GOT3 (cell line): ENCODE measurements at places on chromosomes 3 and 15.

DNA sequence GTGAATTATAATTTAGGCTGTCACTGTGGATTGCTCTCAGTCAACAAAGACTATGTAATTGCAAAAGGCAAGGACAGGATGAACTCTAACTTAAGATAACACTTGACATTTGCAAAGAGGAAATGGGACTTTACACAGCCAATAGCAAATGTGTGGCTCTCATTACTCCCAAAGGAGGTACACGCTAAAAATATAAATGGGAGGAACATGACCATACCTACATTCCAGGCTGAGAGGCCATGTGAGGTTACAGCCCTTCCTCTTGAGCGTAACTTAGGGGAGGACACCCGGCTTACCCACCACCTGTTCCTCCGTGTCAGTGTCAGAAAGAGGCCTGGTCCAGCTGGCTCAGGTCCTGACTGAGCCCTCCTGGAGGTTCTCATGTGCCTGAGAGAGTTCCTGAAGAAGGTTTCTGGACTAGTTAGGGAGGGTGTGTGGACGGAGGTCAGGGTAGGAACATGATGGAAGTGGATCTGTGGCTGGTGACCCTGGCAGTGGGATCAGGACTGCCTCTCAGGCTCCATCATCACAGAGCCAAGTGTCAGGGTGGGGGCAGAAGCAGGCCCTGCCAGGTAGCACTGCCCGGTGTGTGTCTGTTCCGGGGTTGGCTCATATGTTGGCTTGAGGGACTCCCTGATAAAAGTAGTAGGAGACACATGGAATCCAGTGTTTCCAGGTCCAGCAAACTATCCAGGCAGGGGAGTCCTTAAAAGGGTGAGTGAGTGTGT is 7.9 kb downstream of the POPDC2 start:
- no peak for DNase-seq

DNA sequence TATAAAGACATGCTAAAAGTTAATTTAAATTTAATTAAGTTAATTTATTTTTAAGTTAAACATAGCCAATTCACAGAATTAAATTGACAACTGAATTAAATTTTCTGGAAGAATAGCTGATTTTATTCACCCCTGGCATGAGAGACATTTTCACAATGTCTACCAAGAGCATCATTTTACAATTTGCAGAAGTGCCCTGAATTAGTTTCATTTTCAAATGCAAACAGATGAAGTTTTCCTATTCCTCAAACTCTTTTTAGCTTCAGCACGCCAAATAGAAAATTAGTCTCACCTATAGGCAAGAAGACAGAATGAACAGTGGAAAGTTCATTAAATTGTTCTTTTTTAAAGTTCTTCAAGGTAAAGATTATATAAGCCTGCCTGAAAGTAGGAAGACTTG is 259.3 kb downstream of the ZBBX start:
- DNase-seq = no peak

- DNase-seq = no peak
Observed at GRCh38 chr3:34196914-34197313, 398.5 kb downstream of the PDCD6IP start.

GRCh38 chr15:40458495-40459371 is 12.1 kb upstream of the CHST14 start:
- no peak for DNase-seq

- no peak for DNase-seq
Observed at GRCh38 chr3:42690766-42691680, 5.7 kb downstream of the KLHL40 start.

- no peak for DNase-seq
Observed at GRCh38 chr3:172595664-172596393, 72.6 kb upstream of the TNFSF10 start.

- DNase-seq = no peak
Observed at GRCh38 chr3:96996009-96996408, 181.6 kb downstream of the EPHA6 start.

DNA sequence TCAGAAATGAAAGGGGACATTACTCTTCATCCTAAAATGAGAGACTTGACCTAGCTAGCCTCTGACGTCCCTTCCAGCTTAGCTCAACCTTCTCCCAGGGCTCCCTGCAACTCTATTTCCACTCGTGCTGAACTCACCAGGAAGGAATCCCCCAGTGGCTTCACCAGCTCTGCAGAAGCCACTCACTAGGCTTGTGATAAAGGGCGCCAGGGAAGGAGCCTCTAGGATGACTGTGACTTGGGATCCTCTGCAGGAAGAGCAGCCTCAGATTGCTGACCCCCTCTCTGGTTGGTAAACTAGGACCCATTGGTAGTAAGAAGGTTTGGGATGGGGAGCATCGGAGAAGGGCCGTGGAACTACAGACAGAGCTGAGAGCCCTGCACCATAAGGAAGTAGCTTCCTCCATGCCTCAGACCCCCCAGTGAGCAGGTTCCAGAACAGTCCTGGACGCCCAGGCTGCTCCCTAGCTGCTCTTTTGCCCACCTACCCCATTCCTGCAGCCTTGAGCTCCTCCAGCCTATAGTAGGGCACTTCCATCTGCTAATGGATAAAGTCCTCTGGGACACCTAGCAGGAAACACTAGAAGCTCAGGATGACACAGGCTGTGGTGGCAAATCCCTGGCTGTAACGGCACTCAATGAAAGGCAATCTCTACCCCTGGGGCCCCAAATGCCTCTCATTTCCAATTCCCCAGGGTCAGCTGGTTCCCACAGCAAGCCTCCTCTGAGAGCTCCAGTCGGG is 26.0 kb downstream of the PLA2G4F start:
- DNase-seq = no peak

DNA sequence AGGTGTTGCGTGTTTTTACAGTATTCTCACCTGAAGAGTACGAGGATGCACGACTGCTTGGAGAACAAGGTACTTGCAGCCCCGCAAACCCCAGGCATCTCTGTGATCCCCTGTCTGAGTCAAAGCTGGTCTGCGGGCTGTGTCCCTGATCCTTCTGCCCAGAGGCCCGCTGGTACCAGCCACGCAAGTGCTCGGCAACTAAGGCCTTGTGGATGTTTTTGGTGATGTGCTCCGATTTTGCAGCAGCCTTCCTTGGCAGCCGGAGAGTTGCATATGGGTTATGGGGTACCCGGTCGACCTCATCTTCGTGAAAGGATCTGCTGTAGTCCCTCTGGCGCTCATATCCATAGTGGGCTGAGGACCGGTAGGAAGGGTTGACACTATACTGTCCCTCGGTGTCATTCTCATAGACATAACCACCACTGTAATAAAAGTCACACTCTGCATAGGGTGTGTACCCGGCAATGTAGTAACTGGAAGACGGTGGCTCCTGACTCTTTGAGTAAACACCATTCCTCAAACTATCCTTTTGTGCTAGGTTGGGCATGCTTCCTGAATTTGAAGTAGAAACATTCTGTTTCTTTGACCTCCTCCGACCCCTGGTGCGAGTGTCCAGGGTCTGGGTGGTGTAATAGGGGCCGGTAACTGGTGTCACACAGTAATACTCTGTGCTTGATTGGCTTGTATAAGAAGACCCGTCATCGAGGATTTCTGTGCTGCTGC is 58.6 kb upstream of the LMOD3 start:
- no peak for DNase-seq

DNA sequence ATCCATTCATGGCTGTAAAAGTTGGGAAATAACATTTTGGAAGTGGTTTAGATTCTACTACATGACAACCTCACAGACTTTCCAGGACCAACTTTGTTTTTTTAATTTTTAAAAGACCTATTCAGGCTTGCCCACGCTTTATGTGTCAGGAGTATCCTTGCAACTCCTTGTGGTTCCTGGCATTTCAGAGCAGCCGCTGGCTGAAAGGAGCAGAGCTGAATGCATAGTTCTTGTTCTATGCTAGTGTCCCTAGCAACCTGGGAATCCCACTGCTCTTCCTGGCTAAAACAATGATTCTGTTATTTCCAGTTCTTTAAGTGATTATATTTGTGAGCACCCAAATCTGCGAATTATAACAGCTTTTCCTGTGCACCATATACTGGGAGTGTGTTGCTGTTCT is 34.9 kb downstream of the CP start:
- no peak for DNase-seq

DNA sequence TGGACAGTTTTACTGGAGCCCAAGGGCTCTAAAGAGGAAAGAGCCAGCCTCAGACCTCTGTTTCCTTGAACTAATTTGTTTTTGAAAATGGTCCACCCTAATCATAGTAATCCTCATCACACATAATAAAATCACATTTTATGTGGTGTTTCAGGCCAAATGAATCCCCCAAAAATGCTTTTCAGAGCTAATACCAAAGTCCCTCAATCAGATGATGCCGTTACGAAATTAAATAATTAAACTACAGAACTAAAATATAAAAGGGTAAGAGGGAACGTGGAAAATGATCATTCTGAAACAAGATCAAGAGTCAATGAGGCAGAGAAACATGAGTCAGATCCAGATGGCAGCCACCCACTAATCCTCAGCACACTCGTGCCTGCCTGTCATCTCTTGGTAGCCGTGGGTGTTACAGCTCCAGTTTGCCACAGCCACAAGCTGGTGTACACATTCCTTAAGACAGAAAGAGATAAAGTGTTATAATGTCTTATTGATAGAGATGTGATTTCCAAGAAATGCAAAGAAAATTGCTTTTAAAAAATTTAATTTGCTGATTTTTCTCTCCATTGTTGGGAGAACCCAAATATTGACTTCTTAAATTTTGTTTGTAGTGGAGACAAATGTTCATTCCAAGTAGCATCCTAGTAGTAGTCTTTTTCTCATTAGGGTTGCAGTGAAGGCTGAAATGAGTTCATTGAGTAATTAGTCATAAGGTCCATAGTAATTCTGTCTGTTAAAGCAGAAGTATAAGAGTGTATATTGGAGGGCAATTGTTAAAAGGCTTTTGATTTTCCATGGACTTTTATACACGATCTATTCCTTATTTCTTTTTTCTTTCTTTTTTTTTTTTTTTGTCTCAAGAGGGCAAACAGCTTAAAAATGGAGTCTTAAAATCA is 104.2 kb downstream of the AGBL1 start:
- no peak for DNase-seq

- DNase-seq = no peak
Observed at GRCh38 chr3:143526011-143526545, 322.2 kb downstream of the SLC9A9 start.

GRCh38 chr3:147652651-147653366 is 243.6 kb downstream of the ZIC1 start:
- DNase-seq = no peak

- no peak for DNase-seq
Observed at GRCh38 chr3:44992555-44993470, 16.8 kb downstream of the EXOSC7 start.

- DNase-seq = no peak
Observed at GRCh38 chr3:138093721-138094120, 21.7 kb downstream of the DZIP1L start.

- no peak for DNase-seq
Observed at GRCh38 chr15:73821181-73821580, 52.2 kb upstream of the TBC1D21 start.

DNA sequence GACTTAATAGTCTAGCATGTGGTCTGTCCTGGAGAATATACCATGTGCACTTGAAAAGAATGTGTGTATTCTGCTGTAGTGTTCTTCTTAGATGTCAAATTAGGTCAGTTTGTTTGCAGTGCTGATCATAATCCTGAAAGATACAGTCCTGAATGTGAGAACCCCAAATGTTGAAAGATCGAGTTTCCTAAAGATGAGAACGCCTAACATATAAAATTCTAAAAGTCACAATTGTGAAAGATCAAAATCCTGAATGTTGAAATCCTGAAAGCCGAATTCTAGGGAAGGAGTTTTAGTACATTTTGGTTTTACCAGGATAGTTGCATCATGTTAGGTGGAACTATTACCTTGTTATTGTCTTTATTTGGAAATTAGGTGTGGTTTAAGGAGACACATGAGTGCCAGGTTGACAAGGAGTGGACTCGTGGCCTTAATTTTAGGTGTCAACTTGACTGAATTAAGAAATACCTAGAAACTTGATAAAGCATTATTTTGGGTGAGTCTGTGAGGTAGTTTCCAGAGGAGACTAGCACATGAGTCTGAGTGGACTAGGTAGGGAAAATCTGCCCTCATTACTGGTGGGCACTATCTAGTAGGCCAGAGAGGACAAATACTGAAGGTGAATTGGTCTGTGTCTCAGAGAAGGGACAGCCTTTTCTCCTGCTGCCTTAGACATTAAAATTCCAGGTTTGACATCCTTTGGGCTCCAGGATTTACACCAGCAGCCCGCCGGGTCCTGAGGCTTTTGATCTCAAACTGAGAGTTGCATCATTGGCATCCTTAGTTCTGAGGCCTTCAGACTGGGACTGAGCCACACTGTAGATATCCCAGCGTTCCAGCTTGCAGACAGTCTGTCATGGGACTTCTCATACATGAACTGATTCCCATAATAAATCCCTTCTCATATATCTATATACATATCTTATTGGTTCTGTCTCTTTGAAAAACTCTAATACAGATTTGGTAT is 77.1 kb downstream of the LRRC28 start:
- DNase-seq = no peak

DNA sequence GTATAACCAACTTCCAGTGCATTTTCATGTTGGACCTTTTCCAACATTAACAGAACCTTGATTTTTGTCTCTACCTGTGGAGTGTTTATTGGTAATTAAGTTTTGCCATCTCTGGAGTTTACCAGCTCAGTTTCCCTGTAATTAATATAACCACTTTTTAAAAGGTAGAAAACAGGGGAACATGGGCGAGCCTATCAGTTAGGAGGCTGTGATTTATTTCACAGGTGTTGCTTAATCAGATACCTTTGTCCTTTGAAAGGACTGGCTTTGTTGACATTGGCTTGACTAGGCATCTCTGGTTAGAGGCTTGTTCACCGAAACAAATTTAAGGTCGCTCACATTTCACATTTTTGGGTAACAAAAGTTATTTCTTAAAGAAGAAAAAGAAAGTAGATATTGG is 622 bp downstream of the NAALADL2 start:
- no peak for DNase-seq

GRCh38 chr15:88812133-88812532 is 8.9 kb downstream of the ACAN start:
- DNase-seq = no peak

- no peak for DNase-seq
Observed at GRCh38 chr3:122555275-122556071, 8.6 kb downstream of the PARP9 start.

GRCh38 chr3:138781012-138781470 is 53.7 kb downstream of the PIK3CB start:
- no peak for DNase-seq

GRCh38 chr3:167467848-167468611 is 5.8 kb downstream of the SERPINI2 start:
- no peak for DNase-seq

DNA sequence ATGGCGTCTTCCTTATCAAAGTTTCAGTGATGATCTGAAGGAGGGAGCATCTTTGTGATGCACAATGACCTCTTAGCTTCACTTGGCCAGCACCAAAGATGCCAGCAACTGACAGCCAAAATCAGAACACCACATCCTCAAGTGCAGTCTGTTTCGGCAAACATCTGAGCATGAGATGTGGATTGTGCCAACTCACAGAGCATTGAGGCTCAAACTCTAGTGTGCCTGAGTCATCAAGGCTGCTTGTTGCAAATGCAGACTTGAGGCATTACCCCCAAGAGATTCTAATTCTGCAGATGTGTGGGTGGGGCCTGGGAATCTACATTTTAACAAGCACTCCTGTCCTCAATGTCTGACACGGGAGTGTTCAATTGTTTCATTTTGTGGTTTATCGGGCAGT is 35.8 kb downstream of the ABHD5 start:
- no peak for DNase-seq
